ENCODE measurements at places on chromosomes 6 and 20.

- no peak for DNase-seq
These were observed 161.7 kb upstream of the AFDN start for GRCh38 chr6:167664678-167665660.

- DNase-seq = no peak
These were observed 2.7 kb downstream of the GABBR1 start for GRCh38 chr6:29630315-29630714.

GRCh38 chr20:21710341-21710740 lies 4.9 kb downstream of the PAX1 start:
- DNase-seq = no peak

- DNase-seq = no peak
These were observed 417 bp downstream of the VAPB start for GRCh38 chr20:58389324-58389967.

DNA sequence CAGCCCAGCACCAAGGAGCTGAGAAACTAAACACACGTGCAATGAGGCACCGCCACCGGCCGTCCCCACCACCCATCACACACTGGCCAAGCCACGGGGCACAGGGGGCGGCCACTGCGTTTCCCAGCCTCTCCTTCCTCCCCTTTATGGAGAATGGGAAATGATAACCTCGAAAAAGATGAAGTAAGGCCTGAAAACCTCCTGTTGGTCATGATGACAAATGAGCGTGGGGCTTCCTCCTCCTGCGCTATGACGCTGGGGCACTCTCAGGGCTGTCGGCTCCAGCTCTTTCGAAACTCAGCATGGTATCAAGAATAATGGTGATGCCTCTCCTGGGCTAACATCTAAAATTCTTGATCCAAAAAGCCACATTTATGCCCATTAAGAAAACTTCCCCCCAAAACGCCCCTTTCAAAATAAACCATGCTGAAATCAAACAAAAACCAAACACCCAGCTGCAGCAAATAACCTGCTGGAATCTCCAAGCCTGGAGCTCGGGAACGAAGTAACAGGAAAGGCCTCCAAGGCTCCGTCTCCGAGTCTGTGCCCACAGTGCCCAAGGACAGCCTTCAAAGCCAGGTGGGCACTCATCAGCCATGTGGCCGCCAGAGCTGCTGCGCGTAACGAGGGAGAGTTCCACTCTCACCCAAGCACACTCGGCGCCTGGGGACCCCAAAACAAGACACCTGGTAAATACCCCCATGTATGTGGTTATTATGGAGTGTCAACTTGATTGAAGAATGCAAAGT lies 50.0 kb downstream of the TAF4 start:
- DNase-seq = no peak

DNA sequence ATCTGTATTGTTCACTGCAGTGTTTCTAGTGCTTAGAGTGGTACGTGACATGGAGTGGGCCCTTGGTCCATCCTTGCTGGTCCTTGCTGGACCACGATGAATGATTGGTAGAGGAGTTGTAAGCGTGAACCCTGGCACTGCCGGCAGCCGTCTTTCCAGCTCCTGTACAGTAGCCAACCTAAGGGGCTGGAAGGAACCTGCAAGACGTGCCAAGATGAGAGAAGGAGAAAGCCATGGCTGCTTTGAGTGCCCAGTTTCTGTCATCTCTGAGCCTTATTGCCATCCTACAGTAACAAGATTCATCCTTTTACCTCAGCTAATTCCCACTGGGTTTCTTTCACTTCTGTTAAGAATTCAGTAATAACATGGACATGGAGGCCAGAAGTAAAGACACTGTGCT lies 5.9 kb downstream of the DHX35 start:
- DNase-seq = no peak

- DNase-seq = no peak
These were observed 71.2 kb downstream of the SESN1 start for GRCh38 chr6:109023356-109023925.

GRCh38 chr6:144176043-144176442 lies 25.7 kb downstream of the STX11 start:
- DNase-seq = no peak

DNA sequence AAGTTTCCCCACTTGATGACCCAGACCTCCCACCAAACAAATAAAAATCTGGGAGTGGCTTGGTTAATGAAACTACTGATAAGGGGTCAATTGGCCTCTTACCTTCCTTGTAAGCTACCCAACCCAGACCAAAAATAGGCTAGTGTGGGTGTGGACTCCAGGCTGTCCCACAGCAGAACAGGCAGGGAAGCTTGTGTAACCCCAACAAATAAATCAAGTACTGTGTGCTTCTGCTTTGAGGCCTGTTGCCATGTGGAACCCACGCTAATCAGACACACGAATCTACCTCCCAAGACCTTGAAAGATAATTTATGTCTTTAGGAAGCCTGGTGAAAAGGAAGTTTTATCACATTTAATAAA lies 33.7 kb upstream of the PAQR8 start:
- no peak for DNase-seq
